Ovary (tissue), 10 donors: ENCODE measurements at places on chromosomes 7 and 10. TPM values are rescaled to one million over a fixed set of nuclear protein-coding genes. Genes with fewer than 3 reads are reported as not detected.

DNA sequence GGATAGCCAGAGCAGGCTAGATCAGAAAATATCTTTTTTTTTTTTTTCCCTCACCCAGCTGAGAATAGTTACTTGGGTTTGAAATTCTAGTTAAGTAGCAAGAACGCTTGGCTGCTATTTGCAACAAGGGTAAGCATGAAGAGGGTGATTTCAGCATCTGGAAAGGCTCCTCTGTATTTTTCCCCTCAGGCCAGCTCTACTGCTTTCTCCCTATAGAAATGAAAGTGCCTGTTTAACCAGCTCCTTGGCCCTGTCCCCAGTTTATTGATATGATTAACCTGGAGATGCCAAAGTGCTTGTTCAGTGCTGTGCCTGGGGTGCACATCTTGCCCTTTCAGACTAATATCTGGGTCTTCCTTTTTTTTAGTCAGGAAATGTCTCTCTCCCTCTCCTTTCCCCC is 37.1 kb downstream of the AP3M1 start:
- DNase-seq = no peak

DNA sequence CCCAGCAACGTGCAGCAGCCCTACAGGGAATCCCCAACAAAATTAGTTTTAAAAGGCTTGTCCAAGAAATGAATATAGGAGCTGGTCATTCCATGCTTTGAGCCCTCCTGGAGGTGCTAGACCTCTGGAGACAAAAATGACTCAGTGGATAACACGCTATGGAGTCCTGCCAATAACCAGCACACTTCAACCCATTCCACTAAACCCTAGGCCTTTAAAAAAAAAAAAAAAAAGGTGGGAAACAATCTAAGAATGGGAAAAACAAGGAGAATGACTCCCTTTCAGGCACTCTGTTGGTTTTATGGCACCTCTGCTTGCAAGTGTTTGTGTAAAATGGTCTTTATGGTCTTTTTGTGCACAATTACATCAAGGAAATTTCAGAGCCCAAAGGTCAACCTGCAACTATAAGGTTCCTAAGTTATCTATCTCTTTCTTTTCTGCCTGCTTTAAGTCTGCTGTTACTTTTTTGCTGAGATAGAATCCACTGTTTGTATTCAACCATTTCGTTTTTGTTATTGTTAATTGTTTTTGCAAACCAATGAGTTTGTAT is 21.3 kb downstream of the AVL9 start:
- no peak for DNase-seq

- no peak for DNase-seq
Measured at GRCh38 chr7:158176561-158177173, 411.0 kb downstream of the PTPRN2 start.

The DKK1 gene
- total RNA-seq = 0.57 TPM

GRCh38 chr10:79226391-79227245 is 120.7 kb upstream of the PPIF start:
- DNase-seq = no peak

GRCh38 chr10:86759073-86759672 is 2.8 kb downstream of the BMPR1A start:
- no peak for DNase-seq

DNA sequence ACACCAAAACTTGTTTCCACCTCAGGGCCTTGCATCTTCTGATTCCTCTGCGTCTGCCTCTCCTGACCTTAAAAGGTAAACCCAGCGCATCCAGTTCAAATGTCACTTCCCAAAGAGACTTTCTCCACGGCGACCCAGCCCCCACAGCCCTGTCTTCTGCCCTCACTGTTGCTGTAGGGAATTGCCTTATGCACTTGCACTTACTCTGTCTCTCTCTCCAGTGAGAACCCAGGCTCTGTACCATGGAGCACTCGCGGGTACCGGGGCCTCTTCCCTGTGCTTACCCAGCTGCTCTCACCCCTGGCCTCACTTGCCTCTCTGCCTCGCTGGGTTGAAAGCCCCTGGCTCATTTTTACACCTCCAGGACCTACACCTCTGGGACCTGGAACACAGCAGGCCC is 48.4 kb downstream of the AOC1 start:
- DNase-seq = no peak

DNA sequence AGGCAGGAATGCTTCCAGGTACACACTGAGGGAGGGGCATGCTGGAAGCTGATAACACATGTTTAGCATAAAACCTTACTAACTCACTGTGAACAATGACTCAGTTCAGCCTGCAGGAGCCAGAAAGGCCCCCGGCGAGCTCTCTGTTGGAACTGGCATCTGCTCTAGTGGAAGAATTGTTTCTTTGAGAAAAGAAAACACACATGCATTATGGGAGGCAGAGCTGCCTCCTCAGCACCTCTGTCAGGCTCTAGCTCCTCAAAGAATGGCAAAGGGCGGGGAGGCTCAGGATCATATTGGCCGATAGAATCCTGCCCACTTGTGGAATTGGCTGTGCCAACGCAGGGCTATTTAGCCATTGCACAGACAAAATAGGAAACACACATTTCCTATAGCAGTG is 338.3 kb downstream of the CXCL12 start:
- no peak for DNase-seq

DNA sequence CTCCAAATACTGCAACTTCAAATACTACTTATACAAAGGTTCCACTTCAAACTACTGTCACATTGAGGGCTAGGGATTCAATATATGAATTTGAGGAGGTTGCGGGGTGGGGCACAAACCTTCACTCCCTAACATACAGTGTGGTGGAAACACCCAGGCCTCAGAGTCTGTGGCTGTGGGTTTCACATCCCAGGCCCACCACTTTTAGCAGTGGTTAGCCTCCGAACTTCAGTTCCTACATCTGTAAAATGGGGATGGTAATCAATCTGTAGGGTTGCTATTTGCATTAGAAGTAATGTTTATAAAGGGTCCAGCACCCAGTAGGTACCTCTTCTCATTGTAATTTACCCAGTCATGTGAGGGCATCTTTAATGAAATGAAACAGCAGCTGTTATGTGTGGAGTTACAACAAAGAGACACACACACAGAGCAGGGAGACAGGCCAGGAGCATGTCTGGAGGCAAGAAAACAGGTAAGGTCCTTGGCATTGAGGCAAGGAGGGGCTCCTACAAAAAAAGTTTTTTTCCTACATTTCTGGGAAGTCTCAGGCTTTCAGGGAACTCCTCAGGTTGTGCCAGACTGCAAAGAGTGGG is 570.9 kb downstream of the LRMDA start:
- DNase-seq = no peak

GRCh38 chr7:99120501-99120900 is 23.4 kb downstream of the SMURF1 start:
- DNase-seq = no peak

The PRLHR gene
- total RNA-seq = 0.57 TPM

- DNase-seq = no peak
Measured at GRCh38 chr10:35424680-35425285, 88.5 kb downstream of the CCNY start.

GRCh38 chr10:9015447-9015846 is 961.0 kb downstream of the GATA3 start:
- no peak for DNase-seq

GRCh38 chr10:75662715-75663114 is 231.3 kb downstream of the LRMDA start:
- DNase-seq = no peak

The MMD2 gene
- total RNA-seq = not detected

DNA sequence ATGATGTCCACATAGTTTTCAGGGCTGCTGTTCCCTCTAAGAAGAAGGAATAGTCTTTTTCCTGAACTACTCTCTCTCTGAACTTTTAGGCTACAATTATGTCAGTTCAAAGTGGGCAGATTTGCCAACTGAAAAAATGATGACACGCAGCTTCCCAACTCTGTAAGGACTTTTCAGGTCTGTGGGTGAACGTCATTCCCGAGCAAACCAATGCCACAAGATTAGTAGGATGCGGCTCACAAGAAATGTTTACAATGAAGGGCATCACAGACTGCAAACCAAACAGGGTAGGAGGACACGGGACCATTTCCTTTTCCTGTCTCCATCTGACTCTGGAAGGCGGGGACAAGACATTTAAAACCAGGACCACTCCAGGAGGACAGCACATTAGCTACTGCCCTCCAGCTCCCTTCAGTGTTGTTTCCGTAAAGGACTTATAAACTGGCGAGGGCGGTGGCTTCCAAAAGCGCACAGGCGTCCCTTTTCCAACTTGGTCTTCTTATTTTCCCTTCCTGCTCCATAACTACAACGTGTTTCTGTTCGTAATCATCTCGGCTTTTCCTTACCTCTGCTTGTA is 539 bp upstream of the MKLN1 start:
- DNase-seq = no peak

DNA sequence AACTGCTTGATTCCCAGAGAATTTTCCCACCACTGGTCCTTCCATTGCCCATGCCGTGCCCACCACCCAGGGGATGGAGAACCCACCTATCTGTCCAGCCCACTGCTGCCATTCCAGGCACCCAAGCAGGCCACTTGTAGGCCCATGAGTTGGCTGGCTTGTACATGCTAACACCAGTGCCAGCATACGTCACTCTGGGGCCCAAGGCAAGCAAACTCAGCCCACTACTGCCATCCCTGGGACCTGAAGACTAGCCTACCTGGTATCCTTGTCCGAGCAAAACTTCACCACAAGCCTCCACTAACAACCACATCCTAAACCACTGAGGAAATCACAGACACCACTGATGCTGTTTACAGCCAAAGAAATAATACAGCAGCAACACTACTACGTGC is 44.7 kb upstream of the CDK6 start:
- DNase-seq = no peak

DNA sequence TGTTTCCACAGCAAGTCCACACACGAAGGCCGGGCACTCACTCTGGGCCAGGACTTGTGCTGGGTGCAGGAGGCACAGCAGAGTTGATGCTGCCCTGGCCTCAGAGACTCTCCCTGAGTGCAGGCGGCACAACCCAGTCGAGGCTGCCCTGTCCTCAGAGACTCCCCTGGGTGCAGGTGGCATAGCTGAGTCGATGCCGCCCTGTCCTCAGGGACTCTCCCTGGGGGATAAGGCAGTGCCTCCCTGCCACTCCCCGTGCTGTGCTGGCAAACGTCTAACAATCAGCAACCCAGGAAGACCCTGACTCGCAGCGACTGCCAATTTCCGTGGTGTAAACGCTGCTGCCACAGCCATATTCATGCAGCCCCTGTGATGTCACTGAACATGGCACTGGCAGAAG is 93.1 kb downstream of the PDGFA start:
- DNase-seq = no peak

DNA sequence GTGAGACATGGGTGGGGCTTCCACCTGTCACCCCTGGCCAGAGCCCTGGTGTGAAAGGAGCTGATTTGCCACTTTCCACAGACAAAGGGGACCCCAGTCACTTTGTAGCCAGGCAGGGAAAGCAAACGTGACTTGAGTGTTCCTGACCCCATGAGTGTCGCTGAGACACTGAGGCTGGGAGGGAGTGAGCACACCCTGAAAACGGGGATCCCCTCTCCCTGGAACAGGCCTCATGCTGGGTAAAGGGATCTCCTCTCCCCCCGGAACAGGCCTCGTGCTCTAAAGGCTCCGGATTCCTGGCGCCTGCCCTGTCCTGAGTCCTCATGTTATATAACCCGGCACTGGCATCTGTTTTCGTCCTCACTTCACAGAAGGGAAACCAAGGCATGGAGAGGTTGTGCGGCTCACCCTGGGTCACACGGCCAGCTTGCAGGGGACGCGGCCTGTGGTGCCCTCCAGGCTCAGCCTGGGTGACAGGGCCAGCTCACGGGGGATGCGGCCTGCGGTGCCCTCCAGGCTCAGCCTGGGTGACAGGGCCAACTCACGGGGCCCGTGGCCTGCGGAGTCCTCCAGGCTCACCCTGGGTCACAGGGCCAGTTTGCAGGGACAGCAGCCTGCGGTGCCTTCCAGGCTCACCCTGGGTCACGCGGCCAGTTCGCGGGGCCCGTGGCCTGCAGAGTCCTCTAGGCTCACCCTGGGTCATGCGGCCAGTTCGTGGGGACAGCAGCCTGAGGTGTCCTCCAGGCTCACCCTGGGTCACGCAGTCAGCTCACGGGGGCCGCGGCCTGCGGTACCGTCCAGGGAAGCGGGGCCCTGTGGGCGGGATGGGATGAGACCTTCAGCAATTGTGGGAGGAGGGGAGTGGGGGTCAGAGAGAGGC is 104.7 kb downstream of the PDGFA start:
- DNase-seq = no peak

DNA sequence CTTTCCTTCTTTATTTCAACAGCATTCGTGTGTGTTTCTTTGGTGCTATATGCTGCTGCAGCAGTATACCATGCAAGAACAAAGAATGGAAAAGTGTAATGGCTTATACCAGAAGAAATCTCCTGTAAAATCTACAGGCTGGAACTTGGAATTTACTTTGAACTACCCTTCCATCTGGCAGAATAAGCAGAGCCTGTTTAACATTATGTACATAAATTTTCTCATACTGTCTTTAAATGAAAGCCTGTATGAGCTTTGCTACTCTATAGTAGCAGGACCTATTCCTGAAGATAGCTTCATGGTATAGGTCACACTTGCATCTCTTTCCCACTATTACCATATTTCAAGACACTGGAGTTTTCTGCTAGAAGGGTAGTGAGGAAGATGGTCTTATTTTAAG is 522.1 kb upstream of the GHITM start:
- no peak for DNase-seq

- no peak for DNase-seq
Measured at GRCh38 chr10:23793577-23793976, 354.7 kb downstream of the OTUD1 start.

DNA sequence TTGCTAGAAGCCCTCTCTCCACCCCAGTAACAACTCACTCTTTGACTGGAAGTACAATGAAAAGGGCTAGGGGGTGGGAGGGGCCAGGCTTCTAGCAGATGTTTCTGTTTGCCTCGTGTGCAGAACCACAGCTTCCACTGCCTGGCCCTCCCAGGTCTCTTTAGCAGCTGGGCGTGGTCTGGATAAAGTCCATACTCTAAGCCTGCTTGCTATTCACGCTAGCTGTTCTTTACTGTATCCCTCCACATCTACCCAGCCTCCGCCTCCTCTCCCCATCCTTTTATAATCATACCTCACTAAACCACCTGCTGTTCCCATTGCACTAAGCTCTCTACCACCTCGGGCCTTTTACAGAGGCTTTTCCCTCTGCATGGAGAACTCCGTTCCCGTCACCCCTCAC is 288.8 kb downstream of the CAMK1D start:
- no peak for DNase-seq

DNA sequence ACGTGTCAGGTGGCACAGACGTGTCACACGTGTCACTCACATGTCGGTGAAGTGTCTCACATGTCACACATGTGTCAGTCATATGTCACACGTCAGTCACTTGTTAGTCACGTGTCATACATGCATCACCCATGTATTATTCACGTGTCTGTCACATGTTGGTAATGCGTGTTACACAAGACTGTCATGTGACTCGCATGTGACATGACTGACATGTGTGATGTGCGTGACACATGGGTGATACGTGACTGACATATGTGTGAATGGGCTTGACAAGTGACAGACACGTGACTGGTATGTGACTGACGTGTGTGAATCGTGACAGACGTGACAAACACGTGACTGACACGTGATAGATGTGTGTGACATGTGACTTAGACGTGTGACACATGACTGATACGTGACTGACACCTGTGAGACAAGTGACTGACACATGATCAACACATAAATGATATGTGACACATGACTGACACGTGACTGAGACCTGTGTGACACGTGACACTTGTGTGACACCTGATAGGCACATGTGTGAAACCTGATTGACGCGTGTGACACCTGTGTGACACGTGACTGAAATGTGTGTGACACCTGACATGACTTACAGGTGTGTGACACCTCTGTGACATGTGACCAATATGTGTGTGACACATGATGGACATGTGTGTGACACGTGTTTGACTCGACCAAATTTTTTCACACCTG is 56.1 kb downstream of the ZNF92 start:
- no peak for DNase-seq

- DNase-seq = no peak
Measured at GRCh38 chr10:51642581-51642980, 56.8 kb downstream of the CSTF2T start.

The SAMD9L gene
- total RNA-seq = 9.2 TPM
